Cardiac septum (tissue), 1 donor: ENCODE measurements at places on chromosomes 11 and 22. TPM values are rescaled to one million over a fixed set of nuclear protein-coding genes. Genes with fewer than 3 reads are reported as not detected.
A peak's percentile ranks its signal among the peaks of the same experiment; 100 is the strongest.

- no peak for DNase-seq
Observed at GRCh38 chr11:57543593-57543992, 6.2 kb downstream of the SMTNL1 start.

GRCh38 chr11:111801135-111801534, 34.9 kb upstream of the PPP2R1B start:
- DNase-seq, result no peak

DNA sequence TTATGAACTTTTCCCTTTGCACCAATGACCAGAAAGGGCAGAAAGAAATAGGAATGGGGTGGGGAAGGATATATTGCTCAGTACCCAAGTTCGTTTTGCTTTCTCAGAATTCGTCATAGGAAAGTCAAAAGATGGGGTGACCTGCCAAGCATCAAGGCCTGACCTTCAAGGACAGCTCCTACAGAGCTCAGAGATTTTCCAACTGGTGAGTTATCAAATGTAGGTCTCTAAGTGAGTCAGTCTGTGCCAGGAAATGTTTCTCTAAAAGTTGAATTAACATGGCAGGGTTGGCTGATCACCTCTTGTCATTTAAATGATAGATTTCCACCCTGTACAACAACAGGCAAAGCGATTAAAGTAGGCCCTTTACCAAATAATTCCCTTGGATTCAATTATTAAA, 307.2 kb downstream of the CADM1 start:
- no peak for DNase-seq

GRCh38 chr11:130109386-130109785, 39.7 kb downstream of the APLP2 start:
- DNase-seq, result no peak

DNA sequence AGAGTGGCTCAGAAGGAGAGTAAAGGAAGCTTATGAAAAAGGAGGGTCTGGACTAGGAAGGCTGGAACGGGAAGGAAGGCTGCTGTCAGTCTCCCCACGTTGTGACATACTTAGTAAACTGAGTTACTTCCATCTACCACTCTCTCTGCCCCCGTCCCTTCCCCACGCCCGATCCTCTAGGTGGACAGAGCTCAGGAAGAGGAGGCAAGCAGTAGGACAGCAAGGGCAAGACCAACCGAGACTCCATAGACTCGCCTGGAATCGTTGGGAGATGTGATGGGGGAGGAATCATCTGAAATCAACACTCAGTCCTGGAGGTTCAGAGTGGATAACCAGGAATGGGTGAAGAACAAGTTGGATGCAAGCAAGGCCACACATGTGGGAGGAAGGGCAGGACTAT, 240.7 kb downstream of the BUD13 start:
- peak; percentile 20 for DNase-seq

DNA sequence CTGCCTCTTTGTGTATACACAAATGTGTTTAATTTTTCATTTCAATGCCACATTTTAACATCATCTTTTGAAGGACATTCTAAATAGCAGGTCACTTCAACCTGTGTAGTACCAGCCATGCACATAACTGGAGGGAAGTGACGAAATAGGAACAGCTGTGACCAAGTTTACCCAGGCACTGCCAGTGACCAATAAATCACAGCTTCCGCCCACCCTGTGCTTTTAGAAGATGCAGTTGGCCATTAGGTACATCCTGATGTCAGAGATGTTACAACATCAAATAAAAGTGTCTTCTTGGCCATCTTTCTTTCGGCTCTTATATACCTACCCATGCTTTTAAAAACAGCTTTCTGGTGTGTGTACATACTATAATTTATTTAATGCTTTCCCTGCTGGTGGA, 7.8 kb downstream of the LDLRAD3 start:
- no peak for DNase-seq

DNA sequence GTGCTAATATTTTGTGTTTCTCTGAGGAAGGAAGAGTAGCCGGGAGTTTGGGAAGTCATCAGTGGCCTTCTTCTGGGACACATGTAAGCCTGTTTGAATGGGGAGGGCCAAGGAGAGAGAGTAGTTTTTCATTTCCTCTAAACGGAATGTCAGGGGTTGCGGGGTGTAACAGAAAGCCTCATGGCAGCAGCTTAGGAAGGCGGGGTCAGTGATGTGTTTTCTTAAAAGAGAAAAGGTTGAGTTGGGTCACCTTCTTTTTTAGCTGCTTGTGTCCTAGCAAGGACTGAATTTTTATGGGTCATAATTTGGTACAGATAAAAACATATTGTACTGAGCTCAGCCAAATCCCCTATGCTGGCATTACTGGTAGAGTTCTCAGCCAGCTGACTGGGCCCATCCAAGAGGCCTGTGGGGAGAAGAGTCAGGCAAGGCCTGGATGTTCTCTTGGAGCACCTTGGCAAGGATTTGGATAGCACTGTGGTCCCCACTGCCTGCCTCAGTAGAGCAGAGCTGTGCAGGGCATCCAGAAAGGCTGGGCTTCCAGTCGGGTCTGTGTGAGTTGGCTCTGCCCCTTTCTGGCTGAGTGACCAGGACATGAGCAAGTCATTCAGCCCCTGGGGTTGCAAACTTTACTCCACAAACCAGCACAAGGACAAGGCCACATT, 29.4 kb upstream of the NAV2 start:
- no peak for DNase-seq

- no peak for DNase-seq
Observed at GRCh38 chr11:94494126-94494680, 419 bp downstream of the ANKRD49 start.

GRCh38 chr11:12377824-12378593, 638 bp downstream of the PARVA start:
- peak; percentile 84 for DNase-seq

DNA sequence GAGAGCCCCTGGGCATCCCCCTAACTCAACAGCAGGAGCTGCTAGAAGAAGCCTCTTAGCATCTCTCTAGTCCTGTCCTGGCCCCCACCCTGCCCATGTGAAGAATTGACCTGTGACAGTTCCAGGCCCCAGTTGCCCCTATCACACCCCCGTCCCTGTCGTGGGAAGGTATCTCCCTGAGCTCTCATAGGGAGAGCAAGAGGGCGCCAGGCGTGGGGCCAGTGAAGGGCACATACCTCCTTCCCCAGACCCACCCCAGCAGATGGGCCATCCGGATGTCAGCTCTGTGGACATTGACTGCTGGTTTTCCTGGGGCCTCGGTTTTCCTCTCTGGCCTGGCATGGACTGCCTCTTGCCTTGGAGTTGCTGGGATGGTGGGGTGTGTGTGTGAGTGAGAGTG, 29.5 kb downstream of the CD82 start:
- DNase-seq, result no peak

DNA sequence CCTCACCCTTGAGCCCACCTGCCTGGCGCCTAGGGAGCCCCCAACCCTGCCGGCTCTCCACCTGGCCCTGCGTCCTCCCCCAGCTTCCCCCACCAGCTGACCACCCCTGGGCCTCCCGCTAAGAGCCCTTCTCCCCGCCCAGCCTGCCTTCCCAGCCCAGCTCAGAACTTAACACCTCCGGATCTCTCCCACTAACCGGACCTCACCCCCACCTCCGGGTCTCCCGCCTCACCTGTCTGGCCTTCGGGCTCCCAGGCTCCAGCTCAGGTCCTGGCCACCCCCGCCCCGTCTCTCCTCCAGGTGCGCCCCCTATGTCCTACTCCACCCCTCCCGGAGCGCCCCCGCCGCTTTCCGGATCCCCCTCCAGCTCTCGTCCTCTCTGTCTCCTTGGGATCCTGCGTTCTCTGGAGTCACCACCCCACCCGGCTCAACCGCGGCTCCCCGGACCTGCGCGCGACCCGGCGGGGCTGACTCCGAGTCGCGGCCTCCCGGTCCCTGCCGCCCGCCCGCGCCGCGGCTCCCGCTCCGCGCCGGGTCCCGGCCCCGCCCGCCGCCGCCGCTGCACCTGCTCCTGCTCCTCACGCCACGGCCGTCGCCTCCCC, at the start of gene KCNJ11:
Gene KCNJ11 (minus strand): TSS at position 51 of the 602 bp plus-strand sequence. CDS start 568 bp downstream, outside the sequence.
- DNase-seq, result no peak

- no peak for DNase-seq
Observed at GRCh38 chr11:69034123-69034867, 14.4 kb upstream of the TPCN2 start.

DNA sequence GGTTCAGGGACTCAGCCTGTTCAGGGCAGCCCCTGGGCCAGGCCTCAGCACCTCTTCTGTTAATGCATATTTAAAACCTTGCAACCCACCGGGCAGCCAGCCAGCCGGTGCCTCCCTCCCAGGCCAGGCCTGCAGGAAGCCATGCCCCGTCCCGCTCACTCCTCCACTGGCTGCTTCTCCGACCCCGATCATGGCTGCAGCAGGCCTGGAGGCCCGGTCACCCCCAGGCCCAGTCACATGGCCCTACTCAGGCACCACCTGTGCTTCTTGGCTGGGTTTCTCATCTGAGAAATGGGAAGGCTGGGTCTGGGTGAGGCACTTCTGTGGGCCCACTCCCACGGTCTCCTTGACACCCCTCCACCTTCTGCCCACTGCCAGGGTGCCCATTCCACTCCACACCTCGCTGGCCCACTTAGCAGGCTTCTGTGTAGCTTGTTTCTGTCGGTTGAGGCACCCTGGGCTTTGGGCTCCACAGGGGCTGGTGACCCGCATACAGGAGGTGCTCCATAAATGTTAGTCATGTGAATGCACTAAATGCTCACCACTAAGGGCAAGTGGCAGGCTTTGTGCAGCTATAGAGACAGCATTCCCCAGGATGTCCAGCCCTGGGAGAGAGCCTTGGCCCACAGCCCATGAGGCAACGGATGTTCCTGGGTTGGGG, 11.4 kb downstream of the RTN4R start:
- DNase-seq, result no peak

DNA sequence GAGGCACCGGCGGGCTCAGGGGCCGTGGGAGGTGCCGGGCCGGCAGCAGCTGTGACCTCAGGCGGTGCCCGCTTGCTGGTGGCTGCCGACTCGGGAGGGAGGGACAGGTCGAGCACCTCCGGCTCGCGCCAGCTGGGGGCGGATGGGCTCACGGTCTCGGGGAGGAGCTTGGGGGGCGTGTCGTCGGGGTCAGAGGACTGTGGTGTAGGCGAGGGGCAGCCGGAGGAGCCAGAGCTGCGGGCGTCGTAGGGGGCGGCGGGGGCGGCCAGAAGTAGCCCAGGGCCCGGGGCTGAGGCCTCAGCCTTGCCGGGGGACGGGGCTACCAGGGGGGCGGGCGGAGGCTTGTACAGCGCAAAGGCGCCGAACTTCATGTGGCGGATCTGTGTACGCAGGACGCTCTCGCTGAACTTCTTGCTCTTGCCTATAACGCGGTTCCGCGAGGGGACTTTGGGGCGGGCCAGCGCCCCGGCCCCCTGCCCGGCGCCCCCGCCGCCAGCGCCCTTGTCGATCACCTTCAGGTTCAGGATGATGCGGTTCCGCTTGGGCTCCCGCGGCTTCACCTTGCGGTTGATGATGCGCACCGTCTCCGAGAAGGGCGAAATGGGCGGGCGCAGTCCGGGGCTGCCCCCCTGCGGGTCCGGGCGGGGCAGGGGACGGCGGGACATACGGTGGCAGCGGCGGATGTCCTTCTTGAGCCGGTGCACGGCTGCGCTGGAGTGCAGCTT, 5.5 kb downstream of the CBX6 start:
- peak; percentile 75 for DNase-seq

GRCh38 chr22:36872084-36872483, 11.3 kb downstream of the NCF4 start:
- no peak for DNase-seq

GRCh38 chr11:59225017-59225416, 12.3 kb upstream of the MPEG1 start:
- no peak for DNase-seq

MS4A12 gene
- total RNA-seq, result not detected

VPS26B gene
- total RNA-seq, result 39.5 TPM

OR4A16 gene
- not detected for total RNA-seq

RAD9A gene
- total RNA-seq, result 4.8 TPM

RASGRP2 gene
- total RNA-seq, result 30.8 TPM

OTOG gene
- not detected for total RNA-seq

MMP8 gene
- total RNA-seq, result 0.94 TPM

CYB5R2 gene
- total RNA-seq, result 1.7 TPM
